Heart right ventricle (tissue), 16 donors: ENCODE measurements at places on chromosomes 1 and 21. TPM values are rescaled to one million over a fixed set of nuclear protein-coding genes. Genes with fewer than 3 reads are reported as not detected.

DNA sequence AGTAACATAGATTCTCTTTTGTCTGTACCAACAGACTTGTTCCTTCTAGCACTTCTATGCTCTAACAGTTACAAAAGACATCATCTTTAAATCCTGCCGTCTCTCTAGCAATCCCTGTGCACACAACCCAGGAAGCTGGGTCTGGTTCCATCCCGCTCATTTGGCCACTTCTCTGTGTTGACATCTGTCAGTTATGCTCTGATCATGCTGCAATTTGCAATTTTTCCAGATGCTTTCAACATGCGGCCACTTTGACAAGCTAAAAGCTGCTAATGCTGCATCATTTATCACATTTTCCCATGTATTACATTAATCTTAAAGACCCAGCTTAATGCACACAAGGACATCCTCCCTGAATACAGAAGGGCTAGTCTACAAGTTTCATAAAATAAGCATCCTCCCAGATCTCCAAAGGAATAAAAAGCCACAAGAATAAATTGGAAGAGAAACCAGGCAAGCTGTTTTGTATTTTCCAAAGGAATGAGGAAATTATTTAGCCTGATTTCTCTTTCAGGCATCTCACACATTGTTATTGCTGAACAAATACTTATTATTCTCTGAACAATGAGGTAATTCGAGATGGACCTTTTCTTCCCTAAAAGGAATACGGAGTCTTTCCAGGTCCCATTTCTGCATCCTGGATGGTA lies 19.0 kb upstream of the LRRC52 start:
- no peak for DNase-seq
- no peaks in the 10 kb centered on the region for H3K27me3 ChIP-seq
- no peak overlapping the region for H3K27ac ChIP-seq
- no peaks in the 10 kb centered on the region for H3K36me3 ChIP-seq
- H3K4me3 ChIP-seq: no peak overlapping the region

DNA sequence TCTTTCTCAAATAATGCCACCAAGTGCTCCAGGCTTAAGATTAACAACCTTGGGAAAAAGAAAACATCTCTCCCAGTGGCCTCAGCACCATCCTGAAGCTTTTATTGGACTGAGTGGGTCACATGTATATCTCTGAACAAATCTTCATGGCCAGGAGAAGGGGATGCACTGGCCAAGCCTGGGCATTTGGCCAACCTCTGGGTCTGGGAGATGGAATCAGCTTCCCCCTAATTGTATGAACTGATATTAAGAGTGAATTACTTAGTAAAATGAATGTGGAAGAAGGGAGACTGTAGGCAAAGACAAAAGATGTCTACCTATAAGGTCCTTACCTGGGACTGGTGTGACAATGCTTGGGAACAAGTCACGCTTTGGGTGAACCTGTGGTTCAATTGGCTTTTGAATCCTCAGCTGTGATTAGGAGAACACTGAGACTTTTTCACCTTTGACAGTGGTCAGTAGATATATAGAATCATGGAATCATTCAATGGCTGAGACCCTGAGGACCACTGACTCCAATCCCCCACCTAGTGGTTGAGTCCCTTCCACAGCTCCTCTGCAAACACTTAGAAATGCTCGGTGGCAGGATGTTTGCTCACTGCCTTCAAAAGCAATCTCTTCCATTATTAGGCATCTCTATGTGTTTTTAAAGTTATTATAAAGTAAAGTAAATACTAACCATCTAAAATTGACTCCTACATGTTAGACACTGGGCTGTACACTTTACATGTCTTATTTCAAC lies 102.6 kb upstream of the ATP1A1 start:
- no peak for DNase-seq
- H3K36me3 ChIP-seq: no peaks in the 10 kb centered on the region
- H3K4me3 ChIP-seq: no peak overlapping the region

GRCh38 chr1:203525685-203526084 lies 31.7 kb downstream of the OPTC start:
- DNase-seq: no peak
- peaks cover 23% of the 10 kb centered on the region for H3K4me1 ChIP-seq
- H3K27me3 ChIP-seq: no peaks in the 10 kb centered on the region
- no peak overlapping the region for H3K27ac ChIP-seq

Gene CCDC27
- total RNA-seq: not detected

DNA sequence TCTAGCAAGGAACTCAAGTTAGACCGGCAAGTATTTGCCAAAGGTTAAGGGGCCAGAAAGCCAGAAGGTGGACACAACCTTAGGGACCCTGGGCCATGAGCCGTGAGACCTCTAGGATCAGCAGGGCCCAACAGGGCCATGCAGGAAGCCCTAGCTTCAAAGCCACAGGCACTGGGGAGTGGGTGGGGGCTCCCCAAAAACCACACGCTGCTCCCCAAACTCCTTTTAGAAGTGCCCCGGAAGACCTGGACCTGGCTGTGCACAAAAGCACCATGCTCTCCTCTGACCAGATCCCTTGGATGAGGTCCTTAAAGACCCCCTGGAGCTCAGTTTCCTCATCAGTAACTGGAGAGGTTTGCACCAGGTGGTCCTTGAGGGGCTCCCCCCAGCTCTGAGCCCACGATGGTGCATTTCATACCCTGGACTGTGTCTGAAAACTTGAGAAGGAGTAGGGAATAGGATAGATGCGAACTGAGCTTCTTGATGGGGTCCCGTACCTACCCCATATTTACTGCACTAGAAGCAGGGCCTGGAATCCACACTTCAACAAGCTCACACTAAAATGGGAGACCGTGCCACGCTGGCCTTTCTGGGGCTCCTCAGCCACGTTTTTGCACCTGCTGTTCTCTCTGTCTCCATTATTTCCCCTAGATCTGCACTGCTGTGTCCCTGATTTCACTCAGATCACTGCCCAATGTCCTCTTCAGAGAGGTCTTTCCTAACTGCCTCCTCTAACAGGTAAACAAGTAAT lies 40.6 kb upstream of the LBR start:
- peak overlapping the region; percentile 44 for H3K4me3 ChIP-seq
- H3K27me3 ChIP-seq: no peaks in the 10 kb centered on the region
- H3K4me1 ChIP-seq: peaks cover 19% of the 10 kb centered on the region
- no peaks in the 10 kb centered on the region for H3K36me3 ChIP-seq
- DNase-seq: no peak
- H3K27ac ChIP-seq: peak overlapping the region; percentile 80

Gene NOC2L
- 42.1 TPM for total RNA-seq

DNA sequence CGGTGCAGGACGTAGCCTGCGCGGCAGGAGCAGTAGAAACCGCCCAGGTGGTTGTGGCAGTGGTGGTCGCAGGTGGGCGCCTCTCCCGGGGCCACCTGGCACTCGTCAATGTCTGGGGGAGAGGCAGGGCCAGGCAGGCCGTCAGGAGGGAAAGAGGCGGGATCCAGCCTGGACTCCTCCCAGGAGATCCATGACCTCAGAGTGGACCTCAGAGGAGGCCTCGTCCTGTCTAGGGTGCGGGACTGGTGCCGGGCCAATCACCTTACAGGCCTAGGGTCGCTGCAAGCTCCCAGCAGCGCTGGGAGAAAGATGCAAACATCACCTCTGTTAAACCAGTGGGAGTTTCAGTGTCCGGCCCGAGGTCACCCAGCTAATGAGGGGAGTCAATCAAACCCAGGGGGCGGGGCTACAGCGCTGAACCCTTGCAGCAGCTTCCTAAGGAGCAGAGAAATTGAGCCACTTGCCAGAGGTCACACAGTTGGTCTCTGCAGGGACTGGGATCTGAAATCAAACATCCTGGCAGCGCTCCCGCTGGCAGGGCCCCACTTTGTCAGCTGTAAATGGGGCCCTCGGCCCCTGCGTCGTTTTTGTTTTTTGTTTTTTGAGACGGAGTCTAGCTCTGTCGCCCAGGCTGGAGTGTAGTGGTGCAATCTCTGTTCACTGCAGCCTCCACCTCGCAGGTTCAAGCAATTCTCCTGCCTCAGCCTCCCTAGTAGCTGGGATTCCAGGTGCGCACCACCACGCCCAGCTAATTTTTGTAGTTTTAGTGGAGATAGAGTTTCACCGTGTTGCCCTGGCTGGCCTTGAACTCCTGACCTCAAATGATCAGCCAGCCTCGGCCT lies 1.4 kb downstream of the MASP2 start:
- H3K36me3 ChIP-seq: no peaks in the 10 kb centered on the region
- H3K27ac ChIP-seq: no peak overlapping the region
- H3K4me3 ChIP-seq: no peak overlapping the region
- no peak for DNase-seq

Gene CACHD1
- 2.4 TPM for total RNA-seq

- peak; percentile 14 for DNase-seq
- peaks cover 14% of the 10 kb centered on the region for H3K4me1 ChIP-seq
- no peak within 1 kb of the TSS for H3K27ac ChIP-seq
- H3K36me3 ChIP-seq: no peaks in the 10 kb centered on the region
Measured at GRCh38 chr1:69567652-69568420, at the start of gene LRRC7. Gene LRRC7, plus strand, starts transcription at chr1:69567922. Its CDS starts 718 bp downstream, at chr1:69568640.

DNA sequence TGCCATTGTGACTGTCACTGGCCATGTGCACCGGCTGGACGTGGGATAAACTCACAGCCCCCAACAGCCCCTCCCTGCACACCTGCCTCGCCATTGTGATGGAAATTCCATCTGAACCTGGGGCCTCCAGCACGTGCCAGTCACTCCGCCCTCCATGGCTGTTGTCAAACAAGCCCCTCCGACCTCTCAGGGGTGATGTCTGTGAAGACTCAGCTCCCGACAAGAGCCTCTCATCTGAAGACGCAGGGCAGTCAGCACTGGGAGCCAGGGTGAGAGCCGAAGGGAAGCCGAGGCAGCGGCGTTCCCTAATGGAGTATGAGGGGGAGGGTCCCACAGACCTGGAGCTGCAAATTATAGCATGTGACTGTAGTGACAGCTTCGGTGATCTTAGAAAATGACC lies 1.4 kb upstream of the KRTAP10-2 start:
- no peaks in the 10 kb centered on the region for H3K36me3 ChIP-seq
- H3K4me3 ChIP-seq: no peak overlapping the region
- no peaks in the 10 kb centered on the region for H3K4me1 ChIP-seq
- no peak overlapping the region for H3K27ac ChIP-seq
- H3K27me3 ChIP-seq: peaks cover 86% of the 10 kb centered on the region

GRCh38 chr1:246695136-246695535 lies 29.1 kb upstream of the SCCPDH start:
- peaks cover 11% of the 10 kb centered on the region for H3K4me1 ChIP-seq
- no peaks in the 10 kb centered on the region for H3K27me3 ChIP-seq
- no peaks in the 10 kb centered on the region for H3K36me3 ChIP-seq
- no peak overlapping the region for H3K27ac ChIP-seq
- H3K4me3 ChIP-seq: no peak overlapping the region

GRCh38 chr1:33332357-33332789 lies 11.5 kb upstream of the A3GALT2 start:
- no peak overlapping the region for H3K4me3 ChIP-seq
- no peak for DNase-seq
- H3K27me3 ChIP-seq: no peaks in the 10 kb centered on the region
- H3K4me1 ChIP-seq: peaks cover 92% of the 10 kb centered on the region
- peaks cover 68% of the 10 kb centered on the region for H3K36me3 ChIP-seq

- no peaks in the 10 kb centered on the region for H3K27me3 ChIP-seq
- peak overlapping the region; percentile 47 for H3K27ac ChIP-seq
- peak; percentile 43 for DNase-seq
- no peak overlapping the region for H3K4me3 ChIP-seq
- no peaks in the 10 kb centered on the region for H3K36me3 ChIP-seq
- peaks cover 59% of the 10 kb centered on the region for H3K4me1 ChIP-seq
Measured at GRCh38 chr1:110310300-110310699, 28.9 kb upstream of the RBM15 start.

DNA sequence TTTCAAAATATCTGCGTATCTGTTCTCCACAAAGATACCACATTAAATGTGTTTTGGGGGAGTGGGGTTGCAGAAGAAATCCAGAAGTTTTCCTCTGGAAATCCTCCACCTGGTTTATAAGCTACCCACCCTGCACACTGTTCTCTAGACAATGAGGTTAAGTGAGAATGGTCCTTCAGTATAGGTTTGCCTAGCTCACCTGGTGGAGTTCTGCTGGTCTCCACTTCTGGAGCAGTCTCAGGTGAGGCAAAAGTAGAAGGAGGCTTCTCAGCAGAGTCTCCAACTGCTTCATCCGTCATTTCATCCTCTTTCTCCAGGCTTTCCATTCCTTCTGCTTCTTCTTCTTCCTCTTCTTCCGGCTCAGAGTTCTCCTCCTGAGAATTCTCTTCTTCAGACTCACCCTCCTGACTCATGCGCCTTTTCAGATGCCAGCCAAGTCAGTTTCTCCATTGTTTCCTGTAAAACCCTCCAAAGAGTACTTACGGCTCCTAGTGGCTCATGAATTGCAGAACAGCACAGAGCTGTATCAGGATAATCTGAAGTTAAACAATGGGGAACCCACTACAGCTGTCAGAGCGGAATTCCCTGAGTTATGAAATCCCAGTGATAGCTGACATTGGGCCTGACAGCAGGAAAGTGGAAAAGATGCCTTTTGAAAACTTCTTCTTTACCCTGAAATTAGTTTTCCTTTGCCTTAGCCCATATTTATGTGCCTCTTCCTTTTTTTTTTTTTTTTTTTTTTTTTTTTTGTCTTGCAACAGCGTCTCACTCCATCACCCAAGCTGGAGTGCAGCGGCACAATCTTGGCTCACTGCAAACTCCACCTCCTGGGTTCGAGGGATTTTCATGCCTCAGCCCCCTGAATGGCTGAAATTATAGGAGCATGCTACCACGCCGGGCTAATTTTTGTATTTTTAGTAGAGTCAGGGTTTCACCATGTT lies 38.5 kb downstream of the MSTO1 start:
- no peak overlapping the region for H3K4me3 ChIP-seq
- no peaks in the 10 kb centered on the region for H3K36me3 ChIP-seq
- no peaks in the 10 kb centered on the region for H3K27me3 ChIP-seq
- DNase-seq: peak; percentile 11
- H3K27ac ChIP-seq: peak overlapping the region; percentile 44
- no peaks in the 10 kb centered on the region for H3K4me1 ChIP-seq

Gene ADAM30
- not detected for total RNA-seq

Gene MYCL
- 0.30 TPM for total RNA-seq

Gene OR13G1
- not detected for total RNA-seq

DNA sequence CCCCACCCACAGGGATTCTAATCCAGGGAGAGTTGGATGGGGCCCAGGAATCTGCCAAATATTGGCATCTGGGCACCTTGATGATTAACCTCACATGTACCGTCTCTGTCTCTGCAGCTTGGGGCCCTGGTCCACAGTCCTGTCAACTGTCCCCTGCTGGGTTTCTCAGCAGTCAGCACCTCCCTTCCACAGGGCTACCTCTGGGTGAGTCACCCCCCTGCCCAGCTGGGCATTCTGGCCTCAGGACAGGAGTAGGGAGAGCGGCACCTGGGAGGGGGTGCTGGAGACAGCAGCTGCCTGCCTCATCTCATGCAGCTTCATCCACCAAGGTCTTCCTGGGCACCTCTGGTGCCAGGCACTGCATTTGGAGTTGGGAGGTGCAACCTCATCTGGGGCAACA lies 100.6 kb upstream of the ACTL8 start:
- no peak overlapping the region for H3K27ac ChIP-seq
- H3K4me3 ChIP-seq: no peak overlapping the region
- no peaks in the 10 kb centered on the region for H3K36me3 ChIP-seq
- no peak for DNase-seq
- peaks cover 16% of the 10 kb centered on the region for H3K4me1 ChIP-seq
